Activated naive CD4-positive, alpha-beta T cell treated with anti-CD3 and anti-CD28 coated beads, Interleukin-2, amount 50 U/mL, for 16 hours (primary cell): ENCODE measurements at places on chromosomes 12 and 14.

DNA sequence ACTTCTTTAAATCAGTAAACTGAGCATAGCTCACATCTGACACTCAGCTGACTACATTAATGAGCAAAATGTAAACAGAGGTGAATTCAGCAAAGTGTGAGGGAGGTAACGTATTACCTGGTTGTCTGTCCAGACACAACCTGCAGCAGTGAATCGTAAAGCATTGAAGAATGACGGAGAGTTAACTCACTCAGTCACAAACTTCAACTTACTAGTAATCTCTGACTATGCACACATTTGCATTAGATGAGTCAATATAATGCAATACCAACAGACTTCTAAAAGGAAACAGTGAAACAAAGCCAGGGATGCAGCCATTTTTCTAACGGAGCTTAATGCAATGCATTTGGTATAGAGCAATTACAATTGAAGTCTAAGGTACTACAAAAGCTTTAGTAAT is 40.0 kb downstream of the STX2 start:
- no peak for DNase-seq

GRCh38 chr12:94073441-94074051 is 74.8 kb upstream of the PLXNC1 start:
- no peak for DNase-seq

GRCh38 chr12:102977945-102978706 is 20.7 kb downstream of the ASCL1 start:
- DNase-seq = no peak

DNA sequence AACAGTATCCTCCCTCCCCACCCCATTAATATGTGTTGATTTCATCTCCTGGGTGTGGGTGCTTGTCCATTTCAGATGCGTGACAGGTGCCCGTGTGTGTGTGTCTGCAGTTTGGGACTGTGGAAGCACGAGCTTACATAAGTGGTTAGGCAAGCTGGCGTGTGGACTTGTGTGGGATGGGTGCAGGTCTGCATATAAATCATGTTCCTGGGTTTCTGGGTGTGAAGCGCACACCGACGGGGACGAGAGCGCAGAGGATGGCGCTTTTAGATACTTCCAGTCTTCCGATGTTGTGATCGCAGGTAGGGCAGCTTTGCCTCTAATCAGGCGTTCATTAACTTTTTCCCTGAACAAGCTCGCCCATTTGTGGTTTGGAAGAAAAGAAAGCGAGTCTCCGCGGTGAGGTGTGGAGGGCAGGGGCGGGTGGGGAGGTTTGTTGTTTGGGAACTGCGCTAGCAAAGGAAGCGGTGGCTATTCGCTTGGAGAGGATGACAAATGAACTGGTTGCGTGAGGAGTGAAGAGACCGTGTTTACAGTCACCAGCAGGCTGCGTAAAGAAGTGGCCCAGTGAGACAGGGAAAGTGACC is 865 bp downstream of the RGS6 start:
- no peak for DNase-seq

DNA sequence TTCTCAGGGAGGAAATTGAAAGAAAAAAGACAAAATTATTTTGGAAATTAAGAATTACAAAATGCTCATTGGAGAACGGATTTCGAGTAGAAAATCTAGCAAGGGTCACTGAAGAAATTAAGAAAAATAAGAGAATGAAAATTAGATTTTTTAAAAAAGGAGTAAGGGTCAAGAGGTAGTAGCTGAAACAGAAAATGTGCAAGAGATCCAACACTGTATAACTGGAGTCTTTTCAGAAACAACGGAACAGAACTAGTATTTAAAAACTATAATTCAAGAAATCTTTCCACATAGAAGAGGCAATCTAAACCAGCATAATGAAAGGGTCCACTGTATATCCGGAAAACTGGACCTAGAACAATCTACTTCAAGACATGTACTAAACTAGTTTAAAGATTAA is 28.2 kb downstream of the ATP2B1 start:
- DNase-seq = no peak

DNA sequence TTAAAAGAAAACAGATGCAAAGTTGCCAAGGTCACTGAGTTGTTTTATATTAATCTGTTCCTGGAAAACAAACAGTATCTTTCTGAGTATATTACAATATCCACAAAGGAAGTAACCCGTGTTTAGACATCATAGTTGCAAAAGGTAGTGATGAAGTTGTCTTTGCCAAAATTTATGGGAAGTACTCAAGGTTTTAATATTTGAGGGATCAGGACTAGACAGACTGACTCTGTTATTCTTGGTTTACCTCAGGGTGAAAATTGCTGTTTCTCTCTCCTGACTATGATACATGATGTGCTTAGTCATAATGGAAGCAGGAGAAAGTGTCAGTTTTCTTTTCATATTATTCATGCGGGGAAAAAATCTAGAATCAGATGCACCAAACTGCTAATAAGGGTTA is 28.3 kb downstream of the TMEM233 start:
- DNase-seq = no peak
